ENCODE measurements at places on chromosomes 2 and 18. TPM values are rescaled to one million over a fixed set of nuclear protein-coding genes. Genes with fewer than 3 reads are reported as not detected.
A peak's percentile ranks its signal among the peaks of the same experiment; 100 is the strongest.

The KRTCAP3 gene
- total RNA-seq = 50.1 TPM

The IL1RL1 gene
- total RNA-seq = not detected

DNA sequence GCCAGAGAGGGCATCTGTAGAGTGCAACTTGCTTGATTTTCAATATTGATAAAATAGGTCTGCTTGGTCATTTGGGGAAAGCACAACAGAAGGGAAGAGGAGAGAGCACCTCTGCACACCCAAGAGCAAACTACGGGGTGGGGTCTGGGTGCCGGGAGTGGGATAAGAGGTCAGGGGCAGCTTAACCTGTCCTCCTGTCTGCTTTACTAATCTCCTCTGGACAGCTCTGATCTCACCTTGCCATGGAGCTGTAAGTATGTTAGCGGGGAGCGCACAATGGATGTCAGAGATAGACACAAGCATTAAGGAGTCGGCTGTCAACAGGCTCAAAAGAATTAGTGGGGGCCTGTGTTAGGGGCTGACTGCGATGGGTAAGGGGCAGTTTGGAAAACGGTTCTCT is 328.7 kb downstream of the CYRIA start:
- no peaks in the 10 kb centered on the region for H3K36me3 ChIP-seq
- no peak for DNase-seq
- no peak overlapping the region for H3K27ac ChIP-seq
- no peak overlapping the region for H3K4me3 ChIP-seq

GRCh38 chr2:220779931-220780330 is 792.2 kb downstream of the EPHA4 start:
- peaks cover 6% of the 10 kb centered on the region for H3K27me3 ChIP-seq
- no peak overlapping the region for H3K27ac ChIP-seq
- no peaks in the 10 kb centered on the region for H3K36me3 ChIP-seq
- no peak overlapping the region for H3K4me3 ChIP-seq
- no peaks in the 10 kb centered on the region for H3K4me1 ChIP-seq
- no peak for DNase-seq

DNA sequence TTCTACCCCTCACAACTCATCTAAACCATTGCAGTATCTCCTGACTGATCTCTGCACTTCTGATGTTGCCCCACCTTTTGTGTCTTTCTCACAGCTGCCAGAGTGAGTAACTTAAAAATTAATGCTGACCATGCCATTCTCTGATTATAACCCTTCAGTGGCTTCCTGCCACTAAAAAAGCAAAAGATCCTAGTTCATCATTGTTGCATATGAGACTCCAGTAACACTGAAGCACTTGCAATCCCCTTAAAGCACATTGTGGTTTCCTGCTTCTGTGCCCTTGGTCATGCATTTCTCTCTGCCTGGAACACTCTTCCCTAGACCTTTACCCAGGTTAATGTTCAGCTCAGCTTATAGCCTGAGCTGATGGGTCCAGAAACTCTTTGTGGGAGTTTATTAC is 95.1 kb upstream of the WDSUB1 start:
- H3K27ac ChIP-seq = no peak overlapping the region
- no peak for DNase-seq
- H3K4me1 ChIP-seq = no peaks in the 10 kb centered on the region
- no peak overlapping the region for H3K4me3 ChIP-seq

GRCh38 chr2:67840460-67841068 is 222.2 kb downstream of the C1D start:
- no peak overlapping the region for H3K27ac ChIP-seq
- DNase-seq = peak; percentile 39
- no peaks in the 10 kb centered on the region for H3K27me3 ChIP-seq
- no peak overlapping the region for H3K4me3 ChIP-seq

DNA sequence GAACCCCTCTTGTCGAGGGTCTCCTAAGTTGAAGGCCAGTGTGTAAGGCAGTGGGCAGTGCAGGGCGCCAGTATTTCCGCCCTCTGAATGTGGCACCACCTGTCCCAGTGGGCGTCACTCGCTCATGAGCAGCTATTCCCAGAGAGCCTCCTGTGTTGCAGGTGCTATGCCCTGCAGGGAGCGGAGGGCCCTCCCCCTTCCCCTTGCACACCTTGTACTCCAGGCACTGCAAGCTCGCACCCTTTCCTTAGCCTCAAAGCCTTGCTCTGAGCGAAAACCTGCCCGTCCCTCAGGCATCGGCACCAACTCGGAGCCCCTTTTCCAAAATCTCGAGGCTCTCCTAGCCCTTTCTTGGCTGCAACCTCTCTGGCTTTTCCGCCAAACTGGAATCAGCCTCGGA is 282.7 kb downstream of the AGAP1 start:
- H3K36me3 ChIP-seq = no peaks in the 10 kb centered on the region
- peaks cover 4% of the 10 kb centered on the region for H3K4me1 ChIP-seq
- H3K27me3 ChIP-seq = no peaks in the 10 kb centered on the region

GRCh38 chr2:122129399-122129798 is 373.9 kb downstream of the TSN start:
- H3K36me3 ChIP-seq = no peaks in the 10 kb centered on the region
- no peak for DNase-seq
- no peaks in the 10 kb centered on the region for H3K4me1 ChIP-seq
- H3K4me3 ChIP-seq = no peak overlapping the region
